Heart left ventricle (tissue), 16 donors: ENCODE measurements at places on chromosomes 2 and 18. TPM values are rescaled to one million over a fixed set of nuclear protein-coding genes. Genes with fewer than 3 reads are reported as not detected.

The BOLA3 gene
- 165 TPM for total RNA-seq

The CPO gene
- not detected for total RNA-seq

The C1GALT1C1L gene
- 1.0 TPM for total RNA-seq

DNA sequence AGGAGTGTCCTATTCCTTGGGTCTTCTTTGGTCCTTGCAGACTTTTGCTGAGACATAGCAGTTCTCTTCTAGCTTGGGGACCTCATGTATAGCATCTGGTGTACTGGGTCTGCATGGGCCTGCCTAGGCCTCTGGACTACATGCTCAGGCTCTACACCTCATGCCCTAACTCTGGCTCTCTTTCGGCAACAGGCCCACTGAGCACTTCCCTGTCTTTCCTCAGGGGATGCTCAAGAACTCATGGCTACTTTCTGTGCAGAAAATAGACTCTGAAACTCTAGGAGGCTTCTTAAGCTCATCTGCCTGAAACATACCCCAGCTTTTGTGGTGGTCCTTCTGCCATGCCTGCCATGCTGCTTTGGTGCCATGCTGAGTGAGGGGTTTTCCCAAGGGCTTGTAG lies 21.5 kb upstream of the CPS1 start:
- DNase-seq, result no peak

DNA sequence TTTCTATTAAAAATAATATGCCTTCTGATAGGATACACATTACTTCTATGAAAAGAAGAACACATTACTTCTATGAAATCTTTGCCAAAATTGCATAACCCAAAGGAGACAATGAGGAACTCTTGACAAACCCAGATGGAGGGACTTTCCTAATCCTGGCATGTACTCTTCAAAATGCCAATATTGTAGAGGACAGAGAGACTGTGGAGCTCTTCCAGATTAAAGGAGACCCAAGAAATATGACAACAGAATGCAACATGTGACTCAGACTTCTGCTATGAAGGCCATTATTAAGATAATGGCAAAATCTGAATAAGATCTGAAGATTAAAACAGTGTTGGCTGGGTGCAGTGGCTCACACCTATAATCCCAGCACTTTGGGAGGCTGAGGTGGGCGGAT lies 22.2 kb downstream of the SOWAHC start:
- no peak for DNase-seq

DNA sequence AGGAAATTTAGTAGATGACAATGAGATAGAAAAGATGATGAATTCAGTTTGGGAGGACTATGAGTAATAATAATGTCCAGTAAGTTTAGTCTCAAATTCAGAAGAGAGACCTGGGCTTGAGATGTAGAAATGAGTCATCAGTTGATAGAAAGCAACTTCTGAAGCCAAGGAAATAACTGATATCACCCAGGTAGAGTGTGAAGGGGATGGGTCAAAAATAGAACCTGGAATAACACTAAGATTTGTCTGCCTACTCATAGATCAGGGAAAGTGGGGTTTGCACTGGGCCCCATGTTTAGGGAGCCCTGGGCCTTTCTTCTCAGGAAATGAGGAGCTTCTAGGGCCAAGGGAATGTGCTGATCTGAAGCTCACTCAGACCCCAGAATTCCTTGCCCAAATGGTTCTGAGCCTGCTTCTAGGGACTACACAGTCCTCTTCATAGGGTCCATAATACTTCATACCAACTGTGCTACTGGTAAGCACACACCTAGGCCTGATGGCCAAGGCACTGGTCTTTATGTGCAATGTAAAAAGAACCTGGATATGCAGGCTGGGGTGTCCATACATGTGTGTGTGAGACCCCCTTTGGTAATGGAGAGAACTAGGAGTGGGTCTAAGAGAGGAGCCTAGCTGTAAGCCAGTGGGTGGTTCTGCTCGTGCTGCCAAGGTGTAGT lies 141.2 kb downstream of the IKZF2 start:
- no peak for DNase-seq

DNA sequence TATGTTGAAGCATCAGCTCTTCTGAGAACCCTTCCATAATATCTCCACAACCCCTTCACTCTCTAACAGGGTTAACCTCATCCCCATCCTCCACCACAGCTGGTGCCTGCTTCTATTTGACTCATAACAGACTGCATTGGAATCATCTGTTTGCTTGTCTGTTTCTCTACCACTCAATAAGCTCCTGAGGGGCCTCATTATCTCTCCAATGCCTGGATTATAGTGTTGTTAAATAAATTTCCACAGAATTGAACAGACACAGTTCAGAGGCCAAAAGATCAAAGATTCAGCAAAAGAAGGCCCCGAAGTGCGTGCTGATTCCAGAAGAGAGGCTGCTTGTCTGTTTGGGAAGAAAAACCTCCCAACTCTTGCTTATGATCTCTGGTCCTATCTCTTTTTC lies 33.7 kb upstream of the FAM98A start:
- DNase-seq, result no peak

DNA sequence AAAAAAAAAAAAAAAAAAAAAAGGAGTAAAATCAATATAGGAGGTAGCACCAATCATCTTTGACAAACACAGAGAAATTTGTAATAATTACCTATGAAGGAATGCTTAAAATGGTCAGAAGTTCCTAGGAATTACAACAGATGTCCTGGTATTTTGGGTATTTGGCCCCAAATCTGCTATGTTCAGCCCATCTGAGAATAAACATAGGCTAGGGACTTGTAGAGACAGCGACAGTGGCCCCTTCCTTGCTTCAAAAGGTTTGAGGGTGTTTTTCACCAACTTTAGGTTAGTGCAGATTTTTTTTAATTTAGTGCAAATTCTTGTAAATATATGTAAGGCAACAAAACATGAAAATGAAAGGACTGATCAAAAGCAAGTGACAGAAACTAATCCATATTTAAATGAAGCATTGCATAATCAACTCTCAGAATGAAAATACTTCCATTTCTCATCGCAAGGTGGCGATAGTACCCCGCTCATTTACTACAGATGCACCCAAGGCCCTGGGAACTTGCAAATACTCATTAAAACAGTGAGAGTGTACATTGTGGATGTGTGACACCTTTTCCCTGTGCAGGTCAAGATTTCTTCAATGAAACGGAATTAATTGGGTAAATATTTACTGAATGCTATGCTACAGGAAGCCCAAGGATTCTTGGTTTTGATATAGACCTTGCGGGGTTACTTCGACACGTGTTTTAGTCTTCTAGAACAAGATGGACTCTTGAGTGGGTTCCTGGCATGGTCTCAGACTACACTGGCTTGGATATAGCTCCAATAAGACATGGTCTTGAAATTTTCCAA lies 44.6 kb downstream of the FAM124B start:
- no peak for DNase-seq

DNA sequence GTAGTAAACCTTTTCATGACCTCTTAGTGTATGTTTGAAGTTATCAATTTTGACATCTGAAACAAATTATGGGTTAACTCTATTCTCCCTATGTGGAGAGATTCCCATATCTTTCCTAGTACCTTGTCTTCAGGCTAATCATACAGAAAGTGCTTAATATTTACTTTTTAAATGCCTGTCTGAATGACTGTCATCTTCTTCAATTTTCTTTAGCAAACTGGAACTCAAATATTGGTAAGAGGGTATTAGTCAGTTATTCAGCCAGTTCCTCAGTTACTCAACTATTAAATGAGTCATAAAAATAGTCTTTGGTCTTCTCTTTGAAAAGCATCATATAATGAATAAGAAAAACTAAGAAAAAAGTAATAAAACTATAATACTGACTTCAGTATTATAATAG lies 1038.0 kb upstream of the PIK3C3 start:
- DNase-seq, result no peak

- DNase-seq, result no peak
These were observed 44.1 kb downstream of the TGFA start for GRCh38 chr2:70509565-70509964.

GRCh38 chr2:12824351-12824777 lies 107.6 kb downstream of the TRIB2 start:
- DNase-seq, result peak; percentile 72

The GALM gene
- 10.8 TPM for total RNA-seq

DNA sequence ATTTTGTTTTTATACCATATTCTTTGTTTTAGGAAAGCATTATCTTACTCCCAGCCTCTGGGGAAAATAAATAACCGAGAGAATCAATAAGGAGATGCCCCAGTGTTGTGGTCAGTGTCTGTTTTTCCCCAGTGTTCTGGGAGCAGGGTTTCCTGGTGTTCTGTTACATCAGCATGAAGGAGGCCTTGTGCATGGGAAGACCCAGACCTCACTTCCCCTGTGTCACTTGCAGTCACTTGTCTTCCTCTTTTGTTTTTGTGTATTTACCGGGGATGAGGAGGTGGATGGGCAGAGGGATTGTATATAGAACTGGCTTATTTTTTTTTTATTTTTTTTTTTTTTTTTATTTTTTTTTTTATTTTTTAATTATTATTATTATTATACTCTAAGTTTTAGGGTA lies 45.0 kb upstream of the MGAT5 start:
- no peak for DNase-seq

The KIF5C gene
- total RNA-seq, result 1.4 TPM
